A549 treated with CORT108297 at 1 μM for 4 hours (cell line): ENCODE measurements at places on chromosomes 5 and 9. TPM values are rescaled to one million over a fixed set of nuclear protein-coding genes. Genes with fewer than 3 reads are reported as not detected.

Gene FOXD4L6
- total RNA-seq: 0.06 TPM in 1 of 5 replicates, not detected in the others

Gene CA9
- total RNA-seq: 4.2 to 7.9 TPM (median 7.3 TPM) in 5 replicates

Gene C5orf58
- not detected in 5 replicates for total RNA-seq

Gene TAF11L10
- total RNA-seq: not detected in 5 replicates

Gene CCL21
- not detected in 5 replicates for total RNA-seq

Gene RASEF
- 7.1 to 9.2 TPM (median 8.5 TPM) in 5 replicates for total RNA-seq

Gene ZNF454
- not detected in 5 replicates for total RNA-seq

Gene ADAMTS2
- total RNA-seq: 0.05 to 0.22 TPM (median 0.08 TPM) in 5 replicates

Gene SLC24A2
- total RNA-seq: not detected in 5 replicates

Gene PGM5
- 0.09 TPM in 1 of 5 replicates, not detected in the others for total RNA-seq

Gene ALDOB
- not detected in 5 replicates for total RNA-seq
